Stimulated activated CD8-positive, alpha-beta memory T cell treated with anti-CD3 and anti-CD28 coated beads, Interleukin-7, amount 100 ng/mL, for 4 hours (primary cell): ENCODE measurements at places on chromosomes 3 and 15.
A peak's percentile ranks its signal among the peaks of the same experiment; 100 is the strongest.

GRCh38 chr3:43004282-43004681, 25.2 kb downstream of the GASK1A start:
- no peak for DNase-seq

GRCh38 chr3:40869939-40870338, 329.4 kb upstream of the CTNNB1 start:
- no peak for DNase-seq

GRCh38 chr15:73601451-73602445, 31.4 kb downstream of the NPTN start:
- DNase-seq: no peak

DNA sequence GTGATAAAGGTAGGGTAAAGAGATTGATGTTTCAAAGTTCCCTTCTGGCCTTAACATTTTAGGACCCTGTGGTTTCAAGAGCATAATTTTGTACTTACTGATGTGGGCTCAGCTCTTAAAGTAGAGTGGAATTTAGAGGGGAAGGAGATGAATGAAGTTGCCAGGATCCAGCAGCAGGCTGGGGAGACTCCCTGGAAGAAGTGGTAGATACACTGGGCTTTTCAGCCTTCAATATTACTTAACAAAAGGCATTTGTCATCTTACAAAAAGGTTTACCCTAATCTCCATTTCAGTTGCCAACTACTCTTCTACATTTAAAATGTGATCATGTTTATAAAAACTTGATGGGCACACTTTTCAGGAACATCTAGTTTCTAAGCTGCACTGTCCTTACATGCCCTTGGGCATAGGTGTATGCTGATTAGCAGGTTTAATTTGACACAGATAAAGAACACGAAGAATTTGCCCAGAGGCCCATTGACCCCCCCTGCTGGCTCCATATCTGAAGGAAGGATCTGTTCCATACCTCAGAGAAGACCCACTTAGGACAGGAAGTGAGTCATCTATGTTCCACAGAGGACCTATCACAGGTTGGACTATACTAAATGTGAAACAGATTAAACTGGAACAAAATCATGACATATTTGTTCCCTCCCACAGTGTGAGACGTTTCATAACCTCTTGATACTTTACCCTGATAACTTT, 93.0 kb upstream of the LPP start:
- peak; percentile 66 for DNase-seq

GRCh38 chr3:71360180-71360579, 223.3 kb downstream of the FOXP1 start:
- no peak for DNase-seq

DNA sequence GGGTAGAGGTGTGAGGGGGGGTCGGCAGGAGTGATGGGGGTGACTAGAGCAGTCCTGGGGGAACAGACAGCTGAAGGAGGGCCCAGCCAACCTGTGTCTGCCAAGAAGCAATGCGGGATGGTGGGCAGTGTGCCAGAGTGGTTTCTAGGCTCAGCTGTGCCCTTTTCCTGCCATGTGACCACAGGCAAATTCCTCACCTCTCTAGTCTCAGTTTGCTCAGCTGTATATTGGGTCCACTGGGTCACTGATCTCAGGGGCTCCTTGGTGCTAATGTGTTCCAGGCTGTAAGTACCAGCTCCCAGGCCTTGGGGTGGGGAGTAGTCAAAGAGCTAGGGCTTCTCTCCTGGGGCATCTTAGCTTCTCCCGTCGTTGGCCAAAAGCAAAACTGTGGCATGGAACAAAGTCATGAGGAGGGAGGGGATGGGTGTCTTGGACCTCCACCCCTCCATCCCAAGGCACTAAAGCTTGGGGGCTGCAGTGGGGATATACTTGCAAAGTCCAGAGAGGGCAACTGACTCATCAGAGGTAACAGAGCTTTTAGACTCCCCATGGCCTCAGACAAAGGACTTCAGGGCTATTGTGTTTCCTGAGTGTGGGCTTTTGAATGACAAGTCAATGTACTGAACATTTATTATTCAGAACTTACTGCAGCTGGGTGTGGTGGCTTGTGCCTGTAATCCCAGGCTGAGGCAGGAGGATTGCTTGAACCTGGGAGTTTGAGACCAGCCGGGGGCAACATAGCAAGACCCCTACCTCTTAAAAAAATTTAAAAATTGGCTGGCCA, 20.9 kb downstream of the SMAD6 start:
- DNase-seq: no peak

- no peak for DNase-seq
Measured at GRCh38 chr3:45931496-45931895, 11.8 kb upstream of the CXCR6 start.

GRCh38 chr15:74212494-74212893, 9.9 kb upstream of the STRA6 start:
- no peak for DNase-seq

GRCh38 chr3:109316162-109316730, at the start of gene DPPA2:
Gene DPPA2 (minus strand): TSS chr3:109316517. CDS start chr3:109314542, 1,975 bp downstream.
- no peak for DNase-seq

DNA sequence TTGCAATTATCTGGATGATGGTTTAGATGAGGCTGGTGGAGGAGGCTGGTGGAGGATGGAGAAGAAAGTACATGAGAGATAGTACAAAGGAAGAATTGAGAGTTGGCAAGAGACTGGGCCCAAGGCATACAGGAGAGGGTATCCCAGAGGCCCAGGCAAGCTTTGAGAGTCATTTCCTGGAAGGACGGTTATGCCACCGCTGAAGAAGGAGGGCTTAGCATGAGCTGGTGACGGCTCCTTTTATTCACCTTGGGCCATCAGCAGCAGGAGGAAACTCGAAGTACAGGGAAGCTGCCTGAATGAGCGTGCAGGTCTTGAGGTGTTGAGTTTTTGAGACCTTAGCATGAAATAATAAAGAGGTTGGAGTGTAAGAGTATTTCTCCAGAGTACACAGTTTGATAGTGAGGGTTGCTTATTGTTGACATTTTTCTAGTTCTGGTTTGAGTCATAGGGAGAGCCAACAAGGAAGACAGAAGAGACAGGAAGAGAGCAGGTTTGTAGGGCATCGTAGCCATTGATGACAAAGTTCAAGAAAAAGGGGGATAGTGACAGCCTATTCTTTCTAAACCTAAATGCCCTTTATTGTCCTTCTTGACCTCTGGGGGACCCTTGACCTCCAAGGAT, 13.8 kb downstream of the THSD4 start:
- DNase-seq: no peak

- DNase-seq: no peak
Measured at GRCh38 chr3:69865925-69866679, 126.8 kb downstream of the MITF start.

DNA sequence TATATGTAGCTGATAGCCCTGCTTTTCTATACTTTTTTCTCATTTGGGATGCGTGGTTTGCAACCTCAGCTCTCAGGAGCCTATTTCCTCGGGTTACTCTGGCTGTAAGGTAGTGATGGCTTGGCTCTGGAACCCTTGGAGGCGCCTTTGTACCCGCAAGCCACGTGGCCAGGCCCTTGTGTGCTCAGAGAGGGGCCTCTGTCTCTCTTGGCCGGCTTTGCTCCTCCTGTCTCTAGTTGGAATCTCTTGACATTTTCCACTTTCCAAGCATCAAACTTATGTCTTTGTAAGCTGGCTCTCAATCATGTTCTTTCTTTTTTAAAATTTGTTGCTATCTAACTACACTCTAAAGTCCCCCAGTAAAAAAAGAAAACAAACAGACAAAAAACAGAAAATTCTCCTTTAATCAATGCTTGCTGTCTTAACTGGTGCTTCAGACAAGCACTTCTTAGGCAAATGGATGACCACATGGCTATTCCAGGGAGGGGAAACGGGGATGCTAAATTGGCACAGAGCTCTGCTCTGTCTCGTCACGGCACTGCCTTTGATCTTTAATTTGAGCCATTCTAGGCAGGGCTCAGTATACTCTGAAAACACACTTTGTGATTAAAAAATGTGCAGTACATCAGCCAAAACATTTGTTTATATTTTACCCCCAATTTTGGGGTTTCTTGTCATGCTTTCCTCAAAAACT, 180.4 kb upstream of the NR2E3 start:
- no peak for DNase-seq

- DNase-seq: no peak
Measured at GRCh38 chr3:45604066-45604465, 9.5 kb downstream of the LIMD1 start.

GRCh38 chr3:3860235-3860634, 61.0 kb downstream of the LRRN1 start:
- no peak for DNase-seq

DNA sequence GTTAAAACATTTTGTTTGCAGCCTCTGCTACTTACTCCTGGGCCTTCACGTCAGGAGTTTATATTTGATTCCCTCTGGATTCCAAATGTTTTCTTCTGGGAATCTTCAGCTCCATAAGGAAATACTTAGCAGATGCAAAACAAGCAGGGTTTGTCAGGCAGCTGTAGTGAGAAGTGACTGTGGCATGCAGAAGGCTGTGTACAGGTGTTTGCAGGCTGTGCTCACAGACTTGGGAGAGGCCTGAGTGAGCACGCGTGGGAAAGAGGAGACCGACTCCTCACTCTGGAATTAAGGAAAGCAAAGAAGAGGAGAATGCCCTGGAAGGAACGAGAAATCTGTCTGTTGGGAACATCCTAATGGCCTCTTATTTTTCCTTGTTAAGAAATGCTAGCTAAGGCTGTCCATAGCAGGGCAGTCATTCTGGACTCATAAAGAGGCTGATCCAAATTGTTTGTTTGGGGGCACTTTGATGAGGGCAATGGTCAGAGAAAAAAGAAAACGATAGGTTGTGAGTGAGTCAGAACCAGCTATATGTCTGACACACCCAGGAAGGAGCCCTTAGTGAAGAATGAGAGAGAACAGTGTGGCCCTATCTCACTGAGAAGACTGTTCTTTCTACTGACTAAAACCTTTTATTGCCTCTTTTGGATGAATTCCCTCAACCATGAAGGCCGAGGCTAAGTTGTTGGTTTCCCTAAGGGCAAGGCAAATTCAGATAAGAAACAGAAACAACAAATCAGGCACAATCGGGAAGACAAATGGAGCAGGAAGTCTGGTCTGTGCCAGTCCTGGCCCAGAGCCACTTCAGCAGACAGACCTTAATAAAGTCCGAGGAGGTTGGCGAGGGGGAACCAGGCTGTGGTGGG, 82.6 kb downstream of the TGFBR2 start:
- DNase-seq: no peak

GRCh38 chr3:138776961-138777360, 57.8 kb downstream of the PIK3CB start:
- no peak for DNase-seq

DNA sequence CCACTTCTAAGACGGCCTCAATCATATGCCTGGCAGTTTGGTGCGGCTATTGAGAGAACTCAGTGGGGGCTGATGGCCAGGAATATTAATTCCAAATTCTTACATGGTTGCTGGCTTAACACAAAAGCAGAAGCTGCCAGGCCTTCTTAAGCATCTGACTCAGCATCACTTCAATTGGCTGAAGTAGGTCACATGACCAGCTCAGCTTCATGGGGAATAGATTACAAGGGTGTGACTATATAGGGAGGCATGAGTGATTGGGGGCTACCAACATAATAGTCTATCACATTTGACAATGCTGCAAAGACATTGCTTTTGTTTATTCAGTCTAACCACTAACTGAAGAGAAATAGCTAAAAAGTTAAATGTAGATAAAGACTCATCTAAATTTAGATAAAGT, 101.6 kb upstream of the ANKRD28 start:
- no peak for DNase-seq

DNA sequence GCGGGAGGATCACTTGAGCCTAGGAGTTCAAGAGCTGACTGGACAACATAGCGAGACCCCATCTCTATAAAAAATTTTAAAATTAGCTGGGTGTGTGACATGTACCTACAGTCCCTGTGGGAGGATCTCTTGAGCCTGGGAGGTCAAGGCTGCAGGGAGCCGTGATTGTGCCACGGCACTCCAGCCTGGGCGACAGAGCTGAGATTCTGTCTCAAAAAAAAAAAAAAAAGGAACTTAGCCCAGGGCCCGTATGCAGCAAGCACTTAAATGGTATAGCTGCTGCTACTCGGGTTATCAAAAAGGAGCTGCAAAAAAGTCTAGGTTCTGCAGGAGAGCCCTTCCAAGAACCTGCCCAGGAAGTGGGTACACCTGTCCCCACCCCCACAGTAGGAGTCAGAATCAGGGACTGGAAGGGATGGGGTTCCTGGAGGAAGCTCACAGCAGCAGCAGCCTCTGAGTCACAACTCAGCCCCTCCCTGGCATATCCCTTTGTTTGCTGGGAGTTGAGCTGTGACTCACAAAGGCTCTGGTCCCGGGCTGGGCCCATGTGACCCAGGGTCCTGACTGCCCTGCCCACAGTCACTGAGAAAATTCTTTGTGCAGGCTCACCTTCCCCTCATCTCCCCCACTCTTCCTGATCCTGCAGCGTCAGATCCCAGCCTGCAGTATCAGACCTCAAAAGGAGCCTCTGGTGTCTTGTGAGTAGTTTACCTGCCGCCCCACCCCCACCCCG, at the start of gene SPATA12:
TSS of gene SPATA12 (plus strand) at position 576 of the 733 bp plus-strand sequence. CDS start 13,031 bp downstream, outside the sequence.
- DNase-seq: no peak

GRCh38 chr3:8741581-8742261, 8.1 kb downstream of the CAV3 start:
- DNase-seq: no peak

- peak; percentile 16 for DNase-seq
Measured at GRCh38 chr3:157119369-157119951, 40.5 kb downstream of the CCNL1 start.

GRCh38 chr15:46296797-46297196, 662.0 kb downstream of the SQOR start:
- no peak for DNase-seq

DNA sequence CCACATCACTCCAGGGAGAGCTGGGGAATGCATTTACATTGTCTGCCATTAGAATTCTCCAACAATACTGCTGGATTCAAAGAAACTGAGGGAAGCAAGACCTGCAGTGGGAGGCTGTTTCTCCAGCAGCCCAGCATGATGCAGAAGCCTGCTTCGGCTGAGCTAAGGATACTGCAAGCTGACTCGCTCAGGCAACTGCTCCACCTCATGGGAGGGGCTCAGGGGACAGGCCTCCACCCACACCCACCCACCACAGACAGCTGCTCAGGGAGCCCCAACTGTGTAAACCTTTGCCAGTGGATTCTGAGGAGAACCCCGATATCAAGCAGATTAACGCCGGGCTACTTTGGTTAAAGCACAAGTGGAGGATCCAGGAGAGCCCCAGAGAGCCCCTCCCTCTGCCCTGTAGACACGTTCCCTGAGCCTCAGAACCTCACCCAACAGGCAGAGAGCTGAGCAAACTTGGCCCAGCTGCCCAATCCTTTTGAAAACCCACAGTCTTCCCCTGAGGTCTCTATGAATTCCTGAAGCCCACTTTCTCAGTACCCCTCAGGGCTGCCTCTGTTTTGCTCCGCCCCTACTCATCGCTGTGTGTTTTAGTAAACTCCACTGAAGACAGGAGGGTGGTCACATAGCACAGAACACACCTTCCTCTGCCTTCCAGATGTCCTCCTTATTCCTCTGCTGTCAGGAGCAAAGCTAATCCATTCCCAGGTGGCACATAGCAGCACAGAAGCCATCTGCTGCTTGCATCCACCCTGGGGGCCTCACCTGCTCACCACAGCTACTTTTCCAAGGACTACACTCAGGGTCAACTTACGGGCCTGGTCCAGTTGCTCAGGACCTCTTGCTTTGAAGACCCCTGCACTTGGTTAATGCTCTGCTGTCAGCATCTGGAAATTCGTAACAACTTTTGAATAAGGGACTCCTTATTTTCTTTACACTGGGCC, 269.0 kb downstream of the ABHD5 start:
- no peak for DNase-seq

GRCh38 chr3:49916686-49917085, 12.9 kb downstream of the MON1A start:
- DNase-seq: no peak

GRCh38 chr3:195352895-195353488, 82.0 kb upstream of the XXYLT1 start:
- no peak for DNase-seq

GRCh38 chr3:31232055-31233025, 300.4 kb upstream of the STT3B start:
- no peak for DNase-seq
